NCI-H460 (cell line): ENCODE measurements at places on chromosomes 7 and 10.

DNA sequence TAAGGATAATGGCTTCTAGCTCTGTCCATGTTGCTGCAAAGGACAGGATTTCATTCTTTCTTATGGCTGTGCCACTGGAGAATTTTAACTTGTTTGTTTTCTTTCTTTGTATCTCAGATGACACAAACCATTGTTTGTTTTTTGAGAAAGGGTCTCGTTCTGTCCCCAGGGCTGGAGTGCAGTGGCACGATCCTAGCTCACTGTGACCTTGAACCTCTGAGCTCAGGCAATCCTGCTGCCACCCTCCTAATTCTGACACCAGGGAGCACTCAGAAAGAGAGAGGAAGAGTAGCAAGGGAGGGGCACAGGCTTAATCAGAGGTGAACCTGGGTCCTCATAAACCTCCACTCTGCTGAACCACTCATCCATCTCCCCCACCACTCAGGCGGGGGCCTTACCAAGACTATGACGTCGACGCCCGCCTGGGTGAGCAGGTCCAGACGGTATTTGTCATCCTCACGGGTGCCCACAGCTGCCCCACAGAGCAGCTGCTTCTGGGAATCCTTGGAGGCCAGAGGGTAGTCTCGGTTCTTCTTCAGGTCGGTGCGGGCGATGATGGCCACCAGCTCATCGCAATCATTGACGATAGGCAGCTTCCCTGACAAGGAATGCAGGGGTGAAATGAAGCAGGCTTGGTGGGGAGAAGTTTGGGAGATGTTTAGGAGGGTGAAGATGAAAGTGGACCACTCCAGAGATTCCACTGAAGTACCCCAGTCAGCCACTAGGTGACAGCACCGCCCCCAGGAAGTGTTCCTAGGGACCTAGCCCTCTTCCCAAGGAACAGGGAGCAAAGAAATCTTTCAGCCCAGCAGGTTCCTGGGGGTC is 11.6 kb downstream of the IMPDH1 start:
- peak; percentile 43 for DNase-seq

GRCh38 chr10:71255550-71255807 is 43.1 kb downstream of the UNC5B start:
- no peak for DNase-seq

DNA sequence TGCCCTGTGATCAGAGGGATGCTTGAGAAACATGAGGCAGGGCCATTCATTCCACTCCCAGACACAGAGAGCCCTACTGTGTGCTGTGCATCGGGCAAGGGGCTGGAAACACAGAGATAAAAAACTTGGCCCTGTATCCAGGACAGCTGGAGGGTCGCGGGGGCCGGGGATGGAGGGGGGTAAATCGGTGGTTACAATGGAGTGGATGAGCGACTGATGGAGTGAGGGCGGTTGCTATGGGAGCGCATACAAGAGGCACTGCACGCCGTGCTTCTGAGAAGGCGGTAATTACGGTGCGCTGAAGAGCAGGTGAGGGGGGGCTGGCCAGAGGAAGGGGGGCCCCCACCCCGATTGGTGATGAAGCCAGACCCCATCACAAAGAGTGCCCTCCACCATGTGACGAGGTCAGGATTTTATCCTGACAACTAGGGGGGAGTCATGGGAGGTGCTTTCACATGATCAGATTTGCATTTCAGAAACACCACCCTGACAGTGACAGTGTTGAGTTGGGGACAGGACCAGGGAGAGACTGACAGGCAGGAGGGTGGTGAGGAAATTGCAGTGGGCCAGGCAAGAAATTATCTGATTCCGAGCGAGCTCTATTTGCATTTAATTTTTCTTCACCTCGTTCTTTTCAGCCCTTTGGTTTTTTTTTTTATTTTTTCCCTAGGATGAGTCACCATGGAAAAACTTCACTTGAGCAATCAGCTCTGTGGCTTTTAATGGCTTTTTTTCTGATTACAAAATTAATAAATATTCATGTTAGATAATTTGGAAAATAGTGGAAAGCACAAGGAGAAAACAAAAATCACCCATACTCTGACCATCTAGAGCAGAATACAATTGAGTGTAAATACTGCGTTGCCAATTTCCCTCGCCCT is 7.8 kb downstream of the CPA5 start:
- DNase-seq = no peak

GRCh38 chr7:97421307-97421930 is 303.9 kb downstream of the SDHAF3 start:
- no peak for DNase-seq

- no peak for DNase-seq
These were observed 290.0 kb downstream of the RNLS start for GRCh38 chr10:88293073-88293472.
